Transverse colon (tissue), 4 donors: ENCODE measurements at places on chromosomes 7 and 10. TPM values are rescaled to one million over a fixed set of nuclear protein-coding genes. Genes with fewer than 3 reads are reported as not detected.
A peak's percentile ranks its signal among the peaks of the same experiment; 100 is the strongest.

The ICA1 gene
- 47.9 TPM for total RNA-seq

The MEST gene
- 4.0 TPM for total RNA-seq

DNA sequence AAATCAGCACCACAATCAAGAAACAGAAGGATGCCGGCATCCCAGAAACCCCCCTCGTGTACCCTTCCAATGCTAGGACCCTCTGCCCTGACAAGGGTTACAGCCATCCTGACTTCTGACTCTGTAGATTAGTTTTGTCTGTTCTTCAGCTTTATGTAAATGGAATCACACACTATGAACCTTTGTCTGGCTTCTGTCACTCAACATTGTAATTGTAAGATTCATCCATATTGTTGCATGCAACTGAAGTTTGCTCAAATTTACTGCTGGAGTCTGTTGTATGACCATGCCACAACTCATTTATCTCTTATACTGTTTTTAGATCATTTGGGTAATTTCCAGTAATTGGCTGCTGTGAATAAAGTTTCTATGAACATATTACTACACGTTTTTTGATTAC is 8.4 kb downstream of the IKZF5 start:
- no peak overlapping the region for H3K27ac ChIP-seq
- H3K27me3 ChIP-seq: no peaks in the 10 kb centered on the region
- no peak for DNase-seq
- H3K4me1 ChIP-seq: peaks cover 16% of the 10 kb centered on the region
- H3K4me3 ChIP-seq: no peak overlapping the region
- H3K36me3 ChIP-seq: peaks cover 8% of the 10 kb centered on the region

DNA sequence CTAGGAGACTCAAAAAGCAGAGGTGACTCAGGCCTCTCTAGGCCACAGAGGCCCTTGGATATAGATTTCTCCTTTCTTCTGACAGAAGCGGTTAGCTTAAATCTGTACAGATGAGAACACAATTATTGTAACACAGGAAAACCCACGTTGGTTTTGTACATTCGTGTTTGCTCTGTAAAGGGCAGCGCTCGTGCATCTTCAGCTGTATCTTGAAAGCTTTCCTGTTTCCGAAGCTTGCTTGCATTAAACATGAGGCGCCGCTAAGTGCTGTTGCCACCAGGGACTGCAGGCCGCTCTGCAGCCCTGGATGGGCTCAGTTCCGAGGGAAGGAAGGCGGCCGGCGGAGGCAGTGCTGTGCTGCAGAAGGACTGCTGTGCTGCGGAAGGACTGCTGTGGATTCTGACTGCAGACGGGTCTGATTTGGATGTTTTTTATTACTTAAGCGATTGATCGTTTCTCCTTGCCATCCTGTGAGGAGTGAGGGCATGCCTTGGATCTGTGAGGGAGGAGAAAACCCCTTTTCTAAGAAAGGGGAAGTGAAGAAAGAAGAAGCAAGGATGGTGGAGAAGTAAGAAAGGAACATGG is 53.3 kb downstream of the FHIP2A start:
- no peak for DNase-seq
- H3K4me1 ChIP-seq: no peaks in the 10 kb centered on the region
- H3K4me3 ChIP-seq: no peak overlapping the region
- H3K36me3 ChIP-seq: no peaks in the 10 kb centered on the region
- no peak overlapping the region for H3K27ac ChIP-seq

DNA sequence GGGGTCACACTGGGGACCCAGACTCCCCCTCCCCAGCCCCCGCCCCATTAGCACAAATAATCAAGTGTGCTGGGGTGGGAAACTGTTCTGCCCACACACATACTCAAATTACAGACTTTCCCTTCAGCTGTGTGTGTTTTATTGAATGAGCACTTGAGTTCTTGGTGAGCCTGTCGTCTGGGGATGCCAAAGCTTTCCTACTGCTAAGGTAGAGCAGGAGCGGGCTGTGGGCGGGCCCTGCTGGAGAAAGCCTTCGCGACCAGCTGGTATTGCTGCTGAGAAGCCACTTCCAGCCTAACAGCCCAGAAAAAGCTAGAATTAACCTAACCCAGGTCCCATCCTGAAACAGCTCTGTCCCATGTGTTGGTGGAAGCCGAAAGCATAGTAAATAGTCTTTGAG is 87.0 kb upstream of the KMT2E start:
- DNase-seq: no peak
- H3K27ac ChIP-seq: peak overlapping the region; percentile 26
- H3K27me3 ChIP-seq: no peaks in the 10 kb centered on the region
- peaks cover 10% of the 10 kb centered on the region for H3K4me1 ChIP-seq
- H3K4me3 ChIP-seq: no peak overlapping the region

GRCh38 chr7:33788531-33788930 is 116.8 kb upstream of the BMPER start:
- no peak overlapping the region for H3K4me3 ChIP-seq
- no peaks in the 10 kb centered on the region for H3K36me3 ChIP-seq
- no peaks in the 10 kb centered on the region for H3K4me1 ChIP-seq
- no peaks in the 10 kb centered on the region for H3K27me3 ChIP-seq

The LRRN3 gene
- total RNA-seq: not detected

DNA sequence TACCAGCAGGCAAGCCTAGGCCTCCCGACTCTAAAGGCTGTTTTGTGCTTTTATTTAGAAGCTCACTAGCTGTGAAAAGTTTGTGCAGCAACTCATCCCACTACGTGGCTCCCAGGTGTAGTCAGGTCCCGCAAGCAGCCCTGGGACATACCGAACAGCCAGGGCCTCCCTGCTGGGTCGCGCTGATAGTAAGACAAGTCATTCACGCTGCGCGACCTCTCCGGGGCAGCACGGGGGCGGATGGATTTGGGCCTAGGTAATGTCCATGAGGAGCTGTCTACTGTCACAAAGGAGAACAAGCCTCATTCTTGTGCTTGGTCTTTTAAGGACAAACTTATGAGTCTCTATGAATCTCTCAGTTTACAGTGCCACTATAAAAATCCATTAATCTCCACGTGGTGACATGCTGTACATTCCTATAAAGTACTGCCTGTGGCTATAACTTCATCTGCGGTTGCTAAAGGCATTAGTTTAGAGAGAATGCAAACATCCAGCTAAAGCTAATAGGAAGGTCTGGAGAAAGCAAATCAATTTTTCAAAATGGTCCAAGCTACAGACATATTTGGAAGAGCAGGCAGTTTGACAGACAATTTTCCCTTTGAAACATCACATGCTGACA is 546.8 kb downstream of the PHTF2 start:
- no peak for DNase-seq
- H3K4me1 ChIP-seq: no peaks in the 10 kb centered on the region
- H3K27me3 ChIP-seq: no peaks in the 10 kb centered on the region
- H3K4me3 ChIP-seq: no peak overlapping the region
- no peaks in the 10 kb centered on the region for H3K36me3 ChIP-seq

- no peak for DNase-seq
- no peaks in the 10 kb centered on the region for H3K27me3 ChIP-seq
- no peaks in the 10 kb centered on the region for H3K36me3 ChIP-seq
- H3K4me3 ChIP-seq: no peak overlapping the region
- H3K4me1 ChIP-seq: peaks cover 6% of the 10 kb centered on the region
Measured at GRCh38 chr10:48944171-48944570, 4.5 kb upstream of the LRRC18 start.

The CASTOR2 gene
- total RNA-seq: 4.5 TPM

DNA sequence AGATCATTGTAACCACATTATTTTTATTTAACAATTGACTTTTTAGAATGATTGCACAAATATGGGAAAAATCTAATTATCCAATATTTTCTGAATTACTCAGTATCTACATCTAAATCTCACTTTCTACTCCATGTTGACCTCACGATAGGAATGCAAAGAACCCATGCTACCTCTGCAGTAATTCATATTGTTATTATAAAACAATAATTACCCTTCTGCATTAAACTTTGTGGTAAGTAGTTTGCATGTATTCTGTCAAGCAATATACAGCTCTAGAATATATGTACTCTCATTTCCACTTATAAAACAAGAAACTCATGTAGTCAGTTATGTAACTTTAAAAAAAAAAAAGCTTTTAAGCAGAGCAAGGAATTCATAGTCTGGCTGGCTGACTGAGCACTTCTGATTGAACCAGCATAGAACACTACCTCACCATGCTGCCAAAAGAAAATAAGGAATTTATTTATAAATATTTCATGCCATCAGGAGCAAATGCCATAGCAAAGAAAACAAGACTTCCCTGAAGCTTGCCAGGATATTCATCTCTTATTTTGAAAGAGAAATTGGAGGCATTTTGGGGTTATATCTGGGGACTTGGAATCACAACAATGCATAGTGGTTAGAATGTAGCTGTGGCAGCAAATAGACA is 895.7 kb downstream of the XPNPEP1 start:
- H3K4me3 ChIP-seq: no peak overlapping the region
- H3K36me3 ChIP-seq: no peaks in the 10 kb centered on the region
- no peaks in the 10 kb centered on the region for H3K27me3 ChIP-seq

DNA sequence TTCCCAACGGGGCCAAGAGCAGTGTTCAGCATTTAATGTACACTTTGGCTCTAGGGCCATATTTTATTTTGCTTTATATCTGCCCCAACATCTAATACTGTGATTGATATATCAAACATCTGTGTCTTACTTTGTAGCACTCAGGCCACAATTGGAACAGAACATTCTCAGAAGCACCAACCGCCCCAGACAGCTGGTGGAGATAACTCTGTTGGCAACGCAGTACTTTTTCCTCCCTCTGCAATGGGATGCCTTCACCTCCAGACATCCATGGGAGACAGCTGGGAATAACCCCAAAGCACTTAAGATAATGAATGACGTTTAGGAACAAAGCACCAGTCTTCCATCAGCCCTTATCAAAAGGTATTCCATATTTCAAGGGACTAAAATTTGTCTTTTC is 57.4 kb downstream of the PIP4K2A start:
- H3K4me3 ChIP-seq: no peak overlapping the region
- no peaks in the 10 kb centered on the region for H3K27me3 ChIP-seq
- H3K27ac ChIP-seq: no peak overlapping the region

The SLC35G1 gene
- total RNA-seq: 18.7 TPM

The FRMD4A gene
- 6.0 TPM for total RNA-seq

The CTTNBP2 gene
- 4.1 TPM for total RNA-seq

- no peak for DNase-seq
- H3K27me3 ChIP-seq: peaks cover 48% of the 10 kb centered on the region
- peaks cover 28% of the 10 kb centered on the region for H3K4me1 ChIP-seq
- H3K36me3 ChIP-seq: no peaks in the 10 kb centered on the region
- peak overlapping the region; percentile 45 for H3K4me3 ChIP-seq
- peak overlapping the region; percentile 83 for H3K27ac ChIP-seq
Measured at GRCh38 chr7:69598487-69599285, 411 bp downstream of the AUTS2 start.

GRCh38 chr7:20298486-20298901 is 32.2 kb upstream of the ITGB8 start:
- no peak overlapping the region for H3K4me3 ChIP-seq
- H3K27me3 ChIP-seq: no peaks in the 10 kb centered on the region
- DNase-seq: no peak
- no peak overlapping the region for H3K27ac ChIP-seq
- H3K36me3 ChIP-seq: no peaks in the 10 kb centered on the region

GRCh38 chr10:32156031-32156495 is 99.8 kb upstream of the KIF5B start:
- H3K27ac ChIP-seq: no peak overlapping the region
- no peak overlapping the region for H3K4me3 ChIP-seq
- DNase-seq: no peak
- no peaks in the 10 kb centered on the region for H3K27me3 ChIP-seq

The GIMAP5 gene
- total RNA-seq: 13.5 TPM

DNA sequence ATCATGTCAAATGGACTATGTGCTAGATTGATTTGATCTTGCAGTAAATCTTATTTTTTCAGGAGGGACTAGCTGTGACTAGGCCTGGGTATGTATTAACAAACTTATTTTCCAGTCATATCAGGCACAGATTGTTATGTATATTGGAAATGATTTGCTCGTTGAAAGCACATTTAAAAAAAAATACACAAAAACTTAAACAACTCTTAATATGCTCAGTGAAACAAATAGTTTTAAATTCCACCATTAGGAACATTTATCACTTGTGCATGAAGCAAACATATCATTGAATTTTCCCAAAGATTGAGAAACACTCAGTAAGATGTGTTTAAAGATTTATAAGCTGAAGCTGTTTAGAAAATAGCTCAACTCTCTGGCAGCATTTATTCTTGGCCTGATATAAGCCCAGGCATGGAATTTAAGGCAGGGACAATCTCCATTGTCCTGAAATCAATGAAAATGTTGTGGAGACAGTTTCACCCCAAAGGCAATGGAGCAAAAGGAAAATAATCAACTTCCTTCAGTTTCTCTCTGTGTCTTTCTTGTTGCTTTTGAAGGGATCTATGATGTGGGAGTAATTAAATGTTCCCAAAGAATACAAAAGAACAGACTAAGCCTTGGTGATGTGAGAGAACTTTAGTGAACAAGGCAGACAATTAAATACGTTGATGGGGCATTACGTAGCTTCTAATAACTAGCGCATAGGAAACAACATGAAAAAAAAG is 250.3 kb downstream of the GPR37 start:
- no peak for DNase-seq
- H3K27me3 ChIP-seq: no peaks in the 10 kb centered on the region
- H3K36me3 ChIP-seq: no peaks in the 10 kb centered on the region
- H3K4me3 ChIP-seq: no peak overlapping the region
- no peaks in the 10 kb centered on the region for H3K4me1 ChIP-seq

DNA sequence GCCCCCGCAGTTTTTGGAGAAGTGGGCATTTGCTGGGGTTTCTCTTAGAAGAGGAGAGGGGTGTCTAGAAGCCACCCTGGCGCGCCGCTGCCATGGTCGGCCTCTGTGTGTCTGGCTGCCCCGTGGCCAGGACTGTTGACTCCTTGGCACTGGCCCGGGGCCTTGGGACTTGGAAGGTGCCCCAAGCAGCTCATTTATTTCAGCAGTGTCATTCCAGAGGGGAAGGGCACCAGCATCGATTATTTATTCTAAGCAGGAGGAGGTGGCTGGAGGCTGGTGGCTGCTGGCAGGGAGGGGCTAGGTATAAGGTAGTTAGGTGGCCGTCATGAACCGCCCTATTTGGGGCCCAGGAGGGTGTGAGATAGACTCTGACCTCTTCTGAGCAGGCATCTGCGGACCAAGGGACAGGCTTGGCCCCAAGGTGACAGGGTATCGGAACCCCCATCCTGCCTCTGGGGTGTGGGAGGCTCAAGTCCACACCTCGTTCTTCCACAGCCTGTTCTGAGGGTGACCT is 1.6 kb downstream of the GTF2IRD1 start:
- peak; percentile 68 for DNase-seq
- peak overlapping the region; percentile 91 for H3K27ac ChIP-seq
- no peaks in the 10 kb centered on the region for H3K27me3 ChIP-seq
- no peaks in the 10 kb centered on the region for H3K36me3 ChIP-seq
- H3K4me3 ChIP-seq: no peak overlapping the region

GRCh38 chr7:88001744-88002530 is 67.9 kb downstream of the ADAM22 start:
- H3K27ac ChIP-seq: no peak overlapping the region
- no peak for DNase-seq
- no peak overlapping the region for H3K4me3 ChIP-seq
- H3K27me3 ChIP-seq: no peaks in the 10 kb centered on the region
- H3K36me3 ChIP-seq: no peaks in the 10 kb centered on the region

The METTL27 gene
- total RNA-seq: 4.3 TPM

DNA sequence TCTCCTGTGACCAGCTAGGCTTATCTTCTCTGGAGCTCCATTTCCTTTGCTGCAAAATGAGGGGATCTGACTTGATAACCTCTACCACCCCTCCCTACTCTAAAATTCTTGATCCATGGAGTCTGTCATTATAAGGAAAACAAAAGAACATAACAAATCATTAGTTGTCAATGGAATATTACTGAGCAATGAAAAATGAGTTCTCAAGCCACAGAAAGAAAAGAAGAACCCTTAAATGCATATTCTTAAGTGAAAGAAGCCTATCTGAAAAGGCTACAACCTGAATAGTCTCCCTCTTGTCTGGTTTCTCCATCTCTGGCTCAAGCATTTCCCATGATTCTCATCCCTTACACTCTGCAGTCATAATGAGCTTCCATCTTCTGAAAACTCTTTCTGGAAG is 110.4 kb downstream of the PRKCQ start:
- no peaks in the 10 kb centered on the region for H3K36me3 ChIP-seq
- no peak overlapping the region for H3K4me3 ChIP-seq
- no peak overlapping the region for H3K27ac ChIP-seq
- H3K4me1 ChIP-seq: peaks cover 13% of the 10 kb centered on the region
- DNase-seq: no peak
